ENCODE measurements at places on chromosomes 1 and 21. TPM values are rescaled to one million over a fixed set of nuclear protein-coding genes. Genes with fewer than 3 reads are reported as not detected.

VAV3 gene
- 6.9 TPM for total RNA-seq

DNA sequence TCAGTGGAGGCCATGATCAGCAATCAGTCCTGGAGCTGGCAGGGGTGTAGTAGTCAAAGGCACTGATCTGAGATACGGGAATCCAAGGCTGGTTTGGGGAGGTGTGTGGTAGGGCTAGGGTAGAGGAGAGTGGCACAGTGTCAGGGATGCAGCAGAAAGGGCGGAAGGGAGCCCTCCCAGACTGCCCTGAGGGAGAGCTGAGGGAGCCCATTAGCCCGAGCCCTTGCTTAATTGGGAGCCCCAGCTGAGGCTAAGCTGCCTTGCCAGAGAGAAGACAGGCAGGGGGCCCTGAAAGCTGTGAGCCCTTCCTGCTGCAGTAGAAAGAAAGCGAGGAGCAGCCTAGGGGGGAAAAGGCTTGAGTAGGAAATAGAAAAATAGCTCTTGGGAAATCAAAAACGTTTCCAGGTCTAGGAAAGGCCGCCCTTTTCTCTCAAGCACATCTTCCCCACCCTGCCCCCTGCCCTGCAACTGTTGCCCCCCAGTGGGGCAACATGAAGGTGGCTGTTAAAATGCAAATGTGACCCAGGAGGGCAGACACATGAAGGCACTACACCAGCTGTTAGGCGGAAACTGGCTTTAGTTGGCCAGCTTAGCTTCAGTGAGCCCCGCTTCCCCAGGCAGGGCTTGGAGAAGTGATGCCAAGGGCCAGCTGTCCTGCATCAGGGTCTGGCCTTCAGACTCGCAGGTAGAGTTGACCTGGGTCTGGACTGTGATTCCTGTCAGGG is 106.2 kb downstream of the UCK2 start:
- no peak overlapping the region for H3K27ac ChIP-seq
- no peak for DNase-seq
- H3K4me1 ChIP-seq = no peaks in the 10 kb centered on the region
- H3K27me3 ChIP-seq = no peaks in the 10 kb centered on the region

DNA sequence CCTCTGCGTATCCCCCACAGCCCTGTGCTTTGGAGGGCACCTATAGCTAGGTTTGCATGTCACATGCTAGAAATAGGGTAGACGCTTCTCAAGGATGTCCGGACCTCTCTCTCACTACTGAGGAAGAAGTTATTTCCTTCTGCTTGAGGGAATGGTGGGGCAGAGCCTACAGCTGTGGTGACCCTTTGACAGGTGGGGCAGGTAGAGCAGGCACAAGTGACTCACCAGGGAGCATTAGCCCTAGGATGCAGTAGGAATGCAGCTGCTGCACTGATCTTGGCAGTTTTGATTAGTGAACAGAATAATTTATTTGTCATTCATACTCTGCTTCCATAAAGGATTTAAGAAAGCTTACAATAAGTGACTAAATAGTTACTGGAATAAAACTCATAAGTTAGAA is 129.6 kb upstream of the HOOK1 start:
- no peak overlapping the region for H3K4me3 ChIP-seq
- no peak for DNase-seq
- H3K36me3 ChIP-seq = no peaks in the 10 kb centered on the region
- H3K27me3 ChIP-seq = no peaks in the 10 kb centered on the region

- H3K4me3 ChIP-seq = no peak overlapping the region
- H3K27me3 ChIP-seq = no peaks in the 10 kb centered on the region
- no peaks in the 10 kb centered on the region for H3K36me3 ChIP-seq
- no peak overlapping the region for H3K27ac ChIP-seq
Measured at GRCh38 chr1:103900005-103900404, 150.3 kb downstream of the AMY1C start.

- no peak overlapping the region for H3K4me3 ChIP-seq
- no peaks in the 10 kb centered on the region for H3K36me3 ChIP-seq
- no peak for DNase-seq
- no peaks in the 10 kb centered on the region for H3K27me3 ChIP-seq
- no peaks in the 10 kb centered on the region for H3K4me1 ChIP-seq
- H3K27ac ChIP-seq = no peak overlapping the region
Measured at GRCh38 chr1:71240656-71241055, 159.8 kb upstream of the ZRANB2 start.

CNTN2 gene
- not detected for total RNA-seq

DNA sequence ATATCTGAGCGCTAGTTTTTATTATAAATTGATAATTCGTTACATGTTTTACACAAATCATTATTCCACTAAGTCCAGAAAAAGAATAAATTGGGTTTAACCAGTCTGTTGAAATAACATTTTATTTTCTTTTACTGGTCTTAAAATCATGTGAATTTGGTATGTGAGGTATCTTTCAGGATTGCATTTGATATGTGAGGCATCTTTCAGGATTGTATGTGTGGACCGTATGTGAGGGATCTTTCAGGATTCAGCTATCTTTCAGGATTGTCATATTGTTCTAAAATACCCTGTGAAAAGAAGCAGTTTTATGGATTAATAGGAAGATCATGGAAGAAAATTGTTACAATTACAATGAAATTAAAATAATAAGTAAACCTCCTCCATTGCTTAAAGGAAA is 42.9 kb downstream of the USP25 start:
- no peaks in the 10 kb centered on the region for H3K36me3 ChIP-seq
- H3K4me1 ChIP-seq = peaks cover 55% of the 10 kb centered on the region
- H3K4me3 ChIP-seq = no peak overlapping the region

PTPRF gene
- total RNA-seq = 45.2 TPM

GRCh38 chr1:112111734-112112133 is 122.3 kb upstream of the KCND3 start:
- no peak overlapping the region for H3K4me3 ChIP-seq
- H3K4me1 ChIP-seq = no peaks in the 10 kb centered on the region
- no peaks in the 10 kb centered on the region for H3K27me3 ChIP-seq
- H3K27ac ChIP-seq = no peak overlapping the region
- H3K36me3 ChIP-seq = no peaks in the 10 kb centered on the region

DNA sequence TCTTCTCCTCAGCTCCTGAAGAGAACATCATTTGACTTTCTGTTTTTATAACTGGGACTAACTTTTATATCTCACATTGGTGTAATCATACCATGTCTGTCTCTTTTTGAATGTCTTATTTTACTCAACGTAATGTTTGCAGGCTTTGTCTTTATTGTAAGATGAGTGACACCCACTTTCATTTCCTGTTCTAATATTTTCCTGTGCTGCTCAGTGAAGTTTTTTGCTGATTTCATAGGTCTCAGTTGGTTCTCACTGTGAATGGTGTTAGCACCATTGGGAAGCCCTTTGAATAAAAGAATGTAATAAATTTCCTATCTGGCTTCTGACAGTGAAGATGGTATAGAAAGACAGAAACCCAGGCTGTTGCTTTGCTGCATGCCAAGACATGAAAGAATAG is 84.0 kb downstream of the RAVER2 start:
- H3K36me3 ChIP-seq = peaks cover 12% of the 10 kb centered on the region
- no peak overlapping the region for H3K4me3 ChIP-seq
- no peaks in the 10 kb centered on the region for H3K27me3 ChIP-seq
- no peak for DNase-seq
- H3K4me1 ChIP-seq = no peaks in the 10 kb centered on the region

SPATA46 gene
- total RNA-seq = not detected

GRCh38 chr1:179941454-179941853 is 13.2 kb upstream of the CEP350 start:
- peaks cover 8% of the 10 kb centered on the region for H3K4me1 ChIP-seq
- no peak overlapping the region for H3K27ac ChIP-seq
- no peak for DNase-seq
- H3K27me3 ChIP-seq = no peaks in the 10 kb centered on the region

DNA sequence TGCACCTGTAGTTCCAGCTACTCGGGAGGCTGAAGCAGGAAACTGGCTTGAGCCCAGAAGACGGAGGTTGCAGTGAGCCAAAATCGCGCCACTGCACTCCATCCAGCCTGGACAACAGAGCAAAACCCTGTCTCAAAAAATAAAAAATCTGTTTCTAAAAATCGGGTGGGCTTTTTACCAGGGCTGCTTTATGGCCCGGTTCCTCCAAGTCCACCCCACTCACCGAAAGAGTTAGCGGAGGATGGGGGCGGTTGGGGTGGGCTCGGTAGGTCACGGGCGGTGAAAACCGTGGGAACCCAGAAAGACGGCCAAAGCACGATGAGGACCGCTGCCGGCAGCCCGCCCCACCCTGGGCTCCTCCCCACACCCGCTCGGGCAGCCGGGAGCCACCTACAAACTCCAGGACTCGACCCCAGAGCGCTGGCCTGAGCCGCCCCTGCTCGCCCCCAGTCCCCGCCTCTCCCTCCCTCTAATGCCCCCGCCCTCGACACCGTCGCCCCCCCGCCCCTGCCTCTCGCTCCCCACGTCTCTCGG is 846 bp upstream of the PER3 start:
- peaks cover 23% of the 10 kb centered on the region for H3K4me1 ChIP-seq
- peak; percentile 88 for DNase-seq
- peak overlapping the region; percentile 81 for H3K27ac ChIP-seq
- H3K36me3 ChIP-seq = peaks cover 32% of the 10 kb centered on the region

- no peaks in the 10 kb centered on the region for H3K27me3 ChIP-seq
- H3K4me1 ChIP-seq = no peaks in the 10 kb centered on the region
- DNase-seq = peak; percentile 84
Measured at GRCh38 chr1:25796811-25797458, 3.1 kb upstream of the SELENON start.

GRCh38 chr1:27380766-27381733 is 2.1 kb downstream of the CD164L2 start:
- no peak overlapping the region for H3K4me3 ChIP-seq
- peak overlapping the region; percentile 5 for H3K27ac ChIP-seq
- no peaks in the 10 kb centered on the region for H3K27me3 ChIP-seq

DNA sequence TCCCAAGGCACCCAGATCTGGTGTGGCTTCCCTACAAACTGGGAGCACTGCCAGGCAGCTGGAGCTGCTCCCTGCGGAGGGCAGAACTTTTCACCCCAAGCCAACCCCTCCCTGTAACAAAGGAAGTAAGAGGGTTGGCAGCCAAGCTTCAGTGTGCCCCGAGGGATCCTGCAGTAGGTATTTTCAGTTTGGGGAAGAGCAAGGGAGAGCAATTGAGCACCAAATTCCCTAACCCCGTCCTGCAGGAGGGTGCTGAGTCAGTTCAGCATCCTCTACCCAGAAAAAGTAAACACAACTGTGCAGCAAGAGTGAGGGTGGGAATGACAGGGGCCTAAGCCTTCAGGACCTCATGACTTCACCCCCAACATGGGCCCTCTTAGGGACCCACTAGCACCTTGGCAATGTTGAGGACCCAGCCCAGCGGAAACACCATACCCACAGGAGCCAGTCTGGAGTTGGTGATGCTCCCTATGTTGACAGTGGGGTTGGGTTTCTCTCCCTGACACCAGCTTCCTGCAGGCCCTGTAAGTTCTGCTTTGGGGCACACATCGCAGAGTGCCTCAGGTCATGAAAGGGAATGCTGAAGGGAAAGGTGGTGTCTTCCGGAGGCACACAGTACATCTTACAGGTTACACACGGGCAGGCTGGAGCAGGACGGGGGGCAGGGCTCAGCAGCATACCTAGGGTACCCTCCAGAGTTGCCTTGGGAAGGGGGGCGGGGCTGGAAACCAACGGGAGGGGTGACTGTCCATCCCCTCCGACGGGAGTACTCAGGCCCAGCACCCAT is 14.8 kb downstream of the SH3BP5L start:
- H3K27ac ChIP-seq = no peak overlapping the region
- peaks cover 10% of the 10 kb centered on the region for H3K4me1 ChIP-seq
- H3K27me3 ChIP-seq = no peaks in the 10 kb centered on the region
- DNase-seq = no peak

DNA sequence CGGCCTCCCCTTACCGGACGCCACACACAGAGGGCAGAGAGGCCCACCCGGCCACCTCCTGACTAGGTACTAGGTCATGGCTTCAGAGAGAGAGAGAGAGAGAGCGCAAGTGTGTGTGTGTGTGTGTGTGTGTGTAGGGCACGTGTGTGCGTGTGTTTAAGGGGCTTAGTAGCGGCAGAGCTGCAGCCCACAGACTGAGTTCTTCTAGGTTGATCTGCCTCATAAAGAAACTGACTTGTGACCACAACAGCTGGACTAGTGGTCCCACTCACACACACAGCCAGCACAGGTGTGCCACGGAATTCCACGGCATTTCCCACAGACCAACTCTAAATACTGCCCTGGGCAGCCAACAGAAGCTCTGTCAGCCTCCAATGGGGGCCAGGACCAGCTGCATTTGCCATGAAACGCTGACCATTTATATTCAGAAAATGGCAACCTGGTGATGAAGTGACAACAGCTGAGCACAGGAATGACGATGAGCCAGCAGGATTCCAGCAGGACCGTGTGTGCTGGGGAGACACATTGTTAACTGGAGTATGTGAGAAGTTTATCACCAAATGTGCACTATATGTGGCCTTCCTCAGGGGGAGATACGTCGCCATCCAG is 38.8 kb upstream of the GPR153 start:
- no peaks in the 10 kb centered on the region for H3K4me1 ChIP-seq
- no peak overlapping the region for H3K27ac ChIP-seq
- no peaks in the 10 kb centered on the region for H3K27me3 ChIP-seq

- no peaks in the 10 kb centered on the region for H3K36me3 ChIP-seq
- DNase-seq = peak; percentile 29
- H3K27me3 ChIP-seq = no peaks in the 10 kb centered on the region
- H3K4me3 ChIP-seq = no peak overlapping the region
- H3K4me1 ChIP-seq = no peaks in the 10 kb centered on the region
Measured at GRCh38 chr1:62508187-62508758, 71.4 kb downstream of the USP1 start.

DNA sequence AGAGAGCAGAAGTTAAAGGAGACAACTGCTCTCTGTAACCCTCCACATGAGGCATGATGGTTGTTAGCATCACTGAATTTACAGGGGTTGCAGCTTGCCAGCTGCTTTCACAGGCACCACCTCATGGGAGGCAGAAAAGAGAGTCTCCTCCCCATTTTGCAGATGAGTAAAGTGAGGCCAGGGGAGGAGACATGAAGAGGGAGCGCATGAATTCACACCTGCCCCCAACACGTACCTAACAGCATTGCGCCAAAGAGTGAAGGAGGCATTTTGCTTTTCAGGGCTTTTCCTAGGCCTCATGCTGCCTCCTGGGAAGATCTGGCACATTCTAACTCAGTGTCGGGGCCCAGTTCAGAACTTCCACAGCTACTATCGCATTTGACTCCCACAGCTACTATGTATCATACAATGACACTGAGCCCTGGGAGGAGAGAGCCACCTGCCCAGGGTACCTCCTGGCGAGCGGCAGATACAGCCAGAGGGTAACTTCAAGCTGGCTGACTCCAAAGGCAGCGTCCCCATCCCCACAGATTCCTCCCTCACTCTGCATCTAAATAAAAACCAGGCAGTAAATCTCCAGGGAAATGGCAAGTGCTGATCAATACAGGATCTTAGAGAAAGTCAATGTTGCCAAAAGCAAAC is 34.0 kb downstream of the GLIS1 start:
- H3K4me1 ChIP-seq = no peaks in the 10 kb centered on the region
- no peaks in the 10 kb centered on the region for H3K36me3 ChIP-seq
- DNase-seq = no peak
- H3K4me3 ChIP-seq = no peak overlapping the region
- H3K27me3 ChIP-seq = no peaks in the 10 kb centered on the region

- H3K27me3 ChIP-seq = no peaks in the 10 kb centered on the region
- no peaks in the 10 kb centered on the region for H3K36me3 ChIP-seq
- no peak overlapping the region for H3K4me3 ChIP-seq
- no peak for DNase-seq
- H3K4me1 ChIP-seq = no peaks in the 10 kb centered on the region
Measured at GRCh38 chr1:2082064-2082463, 31.9 kb downstream of the PRKCZ start.
